ENCODE measurements at places on chromosomes 3 and 15.
A peak's percentile ranks its signal among the peaks of the same experiment; 100 is the strongest.

DNA sequence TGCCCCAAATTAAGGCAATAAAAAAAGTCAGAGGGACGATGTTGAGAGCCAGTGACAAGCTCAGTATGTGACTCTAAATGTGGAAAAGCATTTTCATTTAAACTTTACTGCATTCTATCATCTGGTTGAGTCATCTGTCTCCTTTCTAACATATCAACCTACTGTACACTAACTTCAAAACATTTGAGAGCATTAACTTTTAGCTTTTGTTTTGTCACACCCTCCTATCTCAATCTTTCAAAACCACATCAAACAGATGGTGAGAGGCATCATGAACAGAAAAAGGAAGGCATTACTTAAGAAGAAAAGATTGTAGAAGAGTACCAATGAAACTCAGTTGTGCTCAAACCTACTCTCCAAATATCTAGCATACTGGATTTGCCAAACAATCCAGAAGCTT, 4.8 kb downstream of the LRRC58 start:
- DNase-seq = peak; percentile 87

DNA sequence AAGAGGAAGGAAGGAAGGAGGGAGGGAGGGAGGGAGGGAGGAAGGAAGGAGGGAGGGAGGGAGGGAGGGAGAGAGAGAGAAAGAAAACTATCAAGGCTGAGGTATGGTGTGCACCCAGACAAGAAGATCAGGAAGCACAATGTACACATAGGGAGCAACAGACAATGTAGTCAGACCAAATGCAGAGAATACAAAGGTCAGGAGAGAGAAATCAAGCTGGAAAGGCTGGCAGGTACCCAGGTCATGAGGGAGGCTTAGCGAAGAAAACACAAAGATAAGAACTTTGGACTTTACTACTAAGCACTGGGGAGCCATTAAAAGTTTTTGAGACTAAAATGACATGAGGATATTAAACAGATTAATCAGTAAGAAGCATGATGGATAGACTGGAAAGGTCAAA, 176.0 kb upstream of the TMCO5A start:
- no peak for DNase-seq

DNA sequence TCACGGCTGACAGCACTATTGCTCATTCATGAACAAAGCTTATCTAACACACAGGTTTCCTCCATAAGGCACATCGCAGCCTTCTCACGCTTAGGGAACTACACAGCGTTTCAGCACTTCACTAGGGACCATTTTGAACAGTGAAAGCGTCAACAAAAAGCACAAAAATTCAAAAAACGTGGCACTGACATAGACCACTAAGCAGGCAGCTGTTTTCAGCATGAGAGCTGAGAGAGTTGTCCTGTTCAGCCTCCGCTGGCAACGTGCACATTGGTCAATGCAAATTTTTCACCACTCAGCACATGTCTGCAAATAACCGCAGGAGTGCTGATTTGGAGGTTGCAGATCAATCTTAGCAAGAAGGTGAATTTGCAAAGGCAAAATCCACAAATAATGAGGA, 109.2 kb downstream of the LRRK1 start:
- DNase-seq = no peak

DNA sequence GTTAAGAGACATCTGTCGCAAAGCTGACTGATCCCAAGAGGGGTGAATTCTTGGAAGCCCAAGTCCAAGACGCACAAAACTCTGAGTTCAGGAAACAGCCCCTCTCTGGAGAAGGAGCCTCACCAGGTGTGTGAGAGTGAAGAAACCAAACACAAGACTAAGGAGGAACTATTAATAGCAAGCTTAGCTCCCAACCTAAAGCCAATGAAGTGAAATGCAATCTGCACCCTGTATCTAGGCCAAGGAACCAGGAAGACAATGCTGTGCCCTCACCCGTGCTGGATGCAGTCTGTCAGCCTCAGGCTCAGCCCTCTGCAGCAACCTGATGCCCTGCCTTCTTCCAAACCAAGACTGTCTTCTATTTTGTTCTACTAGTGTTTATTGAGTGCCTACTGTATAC, 22.5 kb upstream of the THBS1 start:
- no peak for DNase-seq

DNA sequence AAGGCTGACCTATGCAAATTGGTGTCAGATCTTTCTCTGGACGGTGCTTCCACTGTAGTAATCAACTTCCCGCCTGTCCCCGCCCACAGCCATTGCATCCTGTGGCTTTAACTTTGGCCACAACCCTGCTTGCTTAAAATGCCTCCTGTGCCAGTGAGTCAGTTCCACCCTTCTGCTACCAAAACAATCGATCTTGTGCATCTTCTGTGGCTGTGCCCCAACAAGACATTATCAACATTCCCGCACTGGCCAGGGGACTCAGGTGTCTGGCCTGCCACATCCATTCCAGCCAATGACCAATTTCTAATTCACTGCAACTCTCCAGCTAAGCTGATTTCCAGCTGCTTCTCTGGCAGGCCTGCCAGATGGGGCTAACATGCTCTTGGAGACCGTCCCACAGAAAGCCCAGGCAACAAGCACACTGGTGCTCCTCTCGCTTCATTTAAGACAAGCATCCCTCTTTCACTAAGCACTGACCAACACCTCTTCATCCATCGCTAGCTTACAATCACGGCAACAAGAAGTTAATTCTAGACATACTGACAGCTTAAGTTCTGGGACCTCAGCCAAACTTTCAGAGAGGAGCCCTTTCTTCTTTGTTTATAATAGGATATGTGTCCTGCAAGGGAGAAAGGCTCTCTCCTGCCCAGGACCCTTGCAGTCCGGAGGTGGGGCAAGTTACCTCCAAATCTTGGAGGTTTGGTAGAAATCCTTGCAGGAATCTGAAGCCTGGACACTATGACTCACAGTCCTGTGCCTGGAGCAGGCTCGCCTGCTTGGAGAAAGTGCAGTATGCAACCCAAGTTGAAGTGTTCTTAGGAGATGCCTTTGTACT, 6.7 kb downstream of the CA12 start:
- DNase-seq = peak; percentile 83

DNA sequence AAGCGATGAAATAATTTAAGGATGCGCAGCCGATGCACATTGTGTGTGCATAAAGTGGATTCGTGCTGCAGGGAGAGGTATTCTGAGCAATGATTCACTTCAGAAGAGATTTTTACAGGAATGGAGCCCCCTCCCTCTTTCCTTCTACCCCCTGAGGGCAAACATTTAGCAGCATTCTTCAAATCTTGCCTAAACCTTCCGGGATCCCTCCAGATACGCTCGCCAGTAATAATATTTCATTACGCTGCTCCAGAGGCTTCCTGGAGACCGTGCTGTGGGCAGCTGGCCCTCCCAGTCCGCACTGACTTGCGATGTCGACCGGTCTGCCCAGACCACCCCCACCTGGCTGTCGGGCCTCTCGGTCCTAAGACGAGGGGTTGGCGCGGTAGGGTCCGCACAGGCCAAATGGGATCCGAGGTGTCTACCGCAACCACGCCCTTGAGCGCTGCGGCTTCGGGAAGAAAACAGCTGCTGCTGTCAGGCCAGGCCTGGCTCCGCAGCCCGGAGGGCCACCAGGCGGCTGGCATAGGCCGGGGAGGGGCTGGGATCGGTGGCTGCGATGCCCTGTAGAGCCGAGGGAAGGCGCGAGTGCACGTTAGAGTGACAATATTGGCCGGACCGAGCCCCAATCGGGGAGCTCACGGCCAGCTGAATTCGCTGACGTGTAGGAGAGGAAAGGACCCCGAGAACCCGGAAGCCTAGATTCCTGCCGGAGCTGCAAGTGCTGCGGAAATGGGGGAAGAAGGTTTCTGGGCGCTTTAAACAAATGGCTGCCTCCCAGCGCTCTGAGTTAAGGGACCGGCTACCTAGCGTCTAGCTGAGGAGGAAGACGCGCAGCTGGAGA, 14.3 kb downstream of the ZIC4 start:
- peak; percentile 75 for DNase-seq

- no peak for DNase-seq
Measured at GRCh38 chr3:156548041-156548687, 6.8 kb downstream of the SSR3 start.

DNA sequence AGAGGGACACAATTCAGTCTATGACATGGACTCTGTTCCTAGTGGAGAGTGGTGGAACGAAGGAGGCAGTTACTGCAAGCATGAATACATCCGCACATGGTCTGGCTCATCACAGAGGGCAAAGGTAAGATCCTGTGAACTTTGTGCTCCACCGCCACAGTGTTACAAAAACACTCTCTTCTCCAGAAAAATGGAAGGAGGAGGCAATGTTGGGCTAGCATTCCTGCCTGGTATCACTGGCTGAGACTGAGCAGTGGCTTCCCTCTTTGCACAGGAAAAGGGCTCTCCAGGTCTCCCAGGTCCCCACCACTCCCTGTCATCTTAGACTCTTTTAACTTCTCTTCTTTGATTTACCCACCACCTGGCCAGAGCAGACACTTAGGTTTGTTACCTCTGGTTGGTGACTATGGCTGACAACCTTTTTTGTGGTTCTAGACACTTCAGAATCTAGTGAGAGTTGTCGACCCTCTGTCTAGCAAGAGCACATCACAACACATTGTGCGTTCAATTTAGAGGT, 1.5 kb upstream of the EEFSEC start:
- no peak for DNase-seq

- no peak for DNase-seq
Measured at GRCh38 chr3:158312560-158313141, 202.8 kb downstream of the RSRC1 start.

- peak; percentile 78 for DNase-seq
Measured at GRCh38 chr3:29384640-29385039, 103.8 kb downstream of the RBMS3 start.

DNA sequence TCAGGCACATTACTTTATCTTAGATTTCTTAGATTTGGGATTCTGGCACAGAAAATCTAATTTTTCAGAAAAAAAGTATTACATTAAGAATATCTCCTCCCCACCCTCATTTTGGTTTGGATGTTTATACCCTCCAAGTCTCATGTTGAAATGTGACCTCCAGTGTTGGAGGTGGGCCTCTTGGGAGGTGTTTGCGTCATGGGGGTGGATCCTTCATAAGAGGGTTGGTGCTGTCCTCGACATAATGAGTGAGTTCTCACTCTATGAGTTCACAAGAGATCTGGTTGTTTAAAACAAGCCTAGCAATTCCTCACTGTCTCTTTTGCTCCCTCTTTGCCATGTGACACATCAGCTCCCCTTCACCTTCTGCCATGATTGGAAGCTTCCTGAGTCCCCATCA, 45.6 kb upstream of the WWTR1 start:
- DNase-seq = no peak

- peak; percentile 35 for DNase-seq
Measured at GRCh38 chr15:89356634-89357298, 22.1 kb upstream of the POLG start.

GRCh38 chr15:26983822-26984221, 12.8 kb downstream of the GABRG3 start:
- no peak for DNase-seq

DNA sequence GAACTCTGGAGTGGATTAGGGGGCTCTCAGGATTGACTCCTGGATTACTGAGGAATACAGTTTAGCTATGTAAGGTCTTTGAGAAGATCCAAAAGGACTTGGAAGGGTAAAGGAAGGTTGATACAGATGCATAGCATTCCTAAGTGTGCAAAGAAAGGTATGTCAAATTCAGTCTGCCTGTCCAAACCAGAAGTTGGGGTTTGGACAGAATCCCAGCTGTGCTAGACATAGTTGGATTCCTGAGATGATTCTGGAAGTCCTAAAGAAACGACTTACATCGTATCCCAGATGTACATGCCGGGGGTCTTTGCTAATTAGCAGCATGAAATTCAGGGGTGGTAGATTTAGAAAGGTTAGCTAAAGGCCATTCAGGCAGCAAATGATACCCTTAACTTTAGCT, 97.7 kb upstream of the TSPAN3 start:
- no peak for DNase-seq

- no peak for DNase-seq
Measured at GRCh38 chr3:179133575-179133974, 14.6 kb upstream of the PIK3CA start.

- DNase-seq = no peak
Measured at GRCh38 chr15:93001156-93001555, 87.9 kb downstream of the RGMA start.

- DNase-seq = no peak
Measured at GRCh38 chr15:66826507-66826906, 124.5 kb downstream of the SMAD6 start.

- no peak for DNase-seq
Measured at GRCh38 chr15:85597155-85597815, 197.4 kb downstream of the KLHL25 start.

Data from M059J (cell line).